ENCODE measurements at places on chromosomes 5 and 9.

- DNase-seq = no peak
Observed at GRCh38 chr9:96464426-96464825, 14.5 kb downstream of the HABP4 start.

DNA sequence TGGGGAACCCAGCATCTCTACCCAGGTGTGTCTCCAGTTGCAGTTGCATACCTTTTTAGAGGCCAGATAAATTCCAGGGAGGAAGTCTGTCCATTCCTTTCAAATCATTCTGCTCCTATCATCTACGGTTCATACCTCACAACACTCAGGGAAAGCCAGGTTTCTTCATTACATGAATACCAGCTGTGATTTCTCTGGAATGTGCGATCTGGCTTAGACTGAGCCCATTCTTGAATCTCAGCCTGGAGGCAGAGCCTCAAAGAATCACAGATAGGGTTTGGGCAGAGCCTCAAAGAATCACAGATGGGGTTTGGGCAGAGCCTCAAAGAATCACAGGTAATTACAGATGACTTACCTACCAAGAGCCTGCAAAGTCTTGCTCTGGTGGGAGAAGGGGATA lies 7.2 kb downstream of the P4HA2 start:
- DNase-seq = no peak

GRCh38 chr9:82327641-82328040 lies 339.1 kb downstream of the SPATA31D1 start:
- no peak for DNase-seq

GRCh38 chr5:122202952-122203351 lies 73.6 kb downstream of the ZNF474 start:
- DNase-seq = no peak

- no peak for DNase-seq
Observed at GRCh38 chr5:181156758-181157157, 9.4 kb downstream of the OR2V2 start.

DNA sequence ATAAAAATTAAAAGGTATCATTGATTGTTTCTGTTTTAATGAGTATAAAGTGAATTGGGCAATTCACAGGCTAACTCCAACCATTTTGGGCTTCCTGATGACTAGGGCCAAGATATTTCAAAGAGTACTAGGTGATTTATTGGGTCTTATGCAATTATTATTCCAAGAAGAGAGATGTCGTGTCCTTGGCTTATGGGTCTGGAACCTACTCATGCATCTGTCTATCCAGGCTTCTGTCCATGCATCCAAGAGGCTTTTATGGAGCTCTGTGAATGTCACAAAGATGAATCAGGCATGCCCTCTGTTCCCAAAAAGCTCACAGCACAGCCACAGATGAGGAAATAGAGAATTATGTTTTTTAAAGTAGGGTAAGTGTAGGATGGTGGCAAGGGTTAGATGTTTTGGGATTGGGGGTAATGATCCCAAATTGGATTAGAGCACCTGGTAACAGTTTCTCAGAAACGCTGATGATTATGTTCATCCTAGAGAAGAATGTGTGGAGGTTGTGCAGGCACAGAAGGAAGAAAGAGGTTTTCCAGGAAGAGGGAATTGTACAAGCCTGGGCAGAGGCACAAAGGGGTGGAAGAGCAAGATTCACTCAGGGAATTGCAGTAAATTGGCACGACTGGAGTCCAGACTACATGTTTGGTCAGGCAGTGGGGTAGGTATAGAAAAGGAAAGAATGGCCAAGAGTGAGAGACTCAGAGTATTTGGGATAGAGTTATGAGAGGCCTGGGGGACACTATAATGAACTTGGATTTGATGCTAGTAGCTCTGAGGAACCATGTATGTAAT lies 83.0 kb upstream of the TNC start:
- DNase-seq = no peak

- DNase-seq = no peak
Observed at GRCh38 chr5:159669559-159669958, 246.7 kb upstream of the ADRA1B start.

Data from activated naive CD8-positive, alpha-beta T cell treated with anti-CD3 and anti-CD28 coated beads, Interleukin-2, amount 50 U/mL, for 24 hours (primary cell).